ENCODE measurements at places on chromosomes 12 and 14. TPM values are rescaled to one million over a fixed set of nuclear protein-coding genes. Genes with fewer than 3 reads are reported as not detected.

LRIG3 gene
- 7.2 TPM for total RNA-seq

RIMBP2 gene
- total RNA-seq, result not detected

KCNK10 gene
- not detected for total RNA-seq

ATXN2 gene
- total RNA-seq, result 41.9 TPM

FLVCR2 gene
- 3.1 TPM for total RNA-seq

OR6C3 gene
- not detected for total RNA-seq

SRSF5 gene
- 210 TPM for total RNA-seq

Data from A549 treated with DMSO at 1 μM for 4 hours (cell line).